ENCODE measurements at places on chromosomes 1 and 21.

GRCh38 chr1:204438628-204439027 lies 27.0 kb upstream of the PPP1R15B start:
- DNase-seq, result no peak

DNA sequence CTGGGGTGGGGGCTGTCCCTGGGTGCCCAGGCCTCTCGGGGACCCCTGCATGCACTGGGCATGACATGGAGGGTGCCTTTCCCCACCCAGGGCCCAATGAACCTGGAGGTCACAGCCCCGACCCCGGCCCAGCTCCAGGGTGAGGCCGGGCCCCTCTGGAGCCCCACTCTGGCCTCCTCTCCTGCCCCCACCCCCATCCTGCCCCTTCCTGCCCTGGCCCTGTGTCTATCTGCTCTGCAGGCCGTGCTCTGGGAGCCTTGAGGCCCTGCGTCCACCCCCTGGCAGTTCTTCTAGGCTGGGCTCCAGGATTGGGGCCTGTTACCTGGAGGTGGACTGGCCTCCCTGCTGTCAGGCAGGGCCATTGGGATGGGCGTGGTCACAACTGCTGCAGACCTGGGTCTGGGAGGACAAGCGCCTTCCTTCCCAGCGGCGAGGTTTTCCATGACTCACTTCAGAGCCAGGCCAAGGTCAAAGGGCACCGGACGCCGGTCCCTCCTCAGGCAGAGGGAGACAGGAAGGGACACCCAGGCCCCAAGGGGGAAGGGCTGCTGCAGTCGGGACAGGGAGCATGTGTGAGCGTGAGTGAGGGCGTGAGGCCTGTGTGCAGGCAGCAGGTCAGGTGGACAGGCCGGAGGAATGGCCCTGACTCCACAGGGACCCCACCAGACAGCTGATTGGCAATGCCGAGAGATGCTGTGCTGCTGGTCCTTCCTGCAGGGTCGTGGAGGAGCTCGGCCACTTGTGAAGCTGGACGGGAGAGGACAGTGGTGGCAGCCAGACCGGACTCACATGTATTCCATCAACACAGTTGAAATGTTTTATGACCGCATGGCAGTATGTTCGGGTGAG lies 31.1 kb upstream of the POFUT2 start:
- DNase-seq, result no peak

- no peak for DNase-seq
Observed at GRCh38 chr1:204331847-204332487, 27.8 kb downstream of the PLEKHA6 start.

DNA sequence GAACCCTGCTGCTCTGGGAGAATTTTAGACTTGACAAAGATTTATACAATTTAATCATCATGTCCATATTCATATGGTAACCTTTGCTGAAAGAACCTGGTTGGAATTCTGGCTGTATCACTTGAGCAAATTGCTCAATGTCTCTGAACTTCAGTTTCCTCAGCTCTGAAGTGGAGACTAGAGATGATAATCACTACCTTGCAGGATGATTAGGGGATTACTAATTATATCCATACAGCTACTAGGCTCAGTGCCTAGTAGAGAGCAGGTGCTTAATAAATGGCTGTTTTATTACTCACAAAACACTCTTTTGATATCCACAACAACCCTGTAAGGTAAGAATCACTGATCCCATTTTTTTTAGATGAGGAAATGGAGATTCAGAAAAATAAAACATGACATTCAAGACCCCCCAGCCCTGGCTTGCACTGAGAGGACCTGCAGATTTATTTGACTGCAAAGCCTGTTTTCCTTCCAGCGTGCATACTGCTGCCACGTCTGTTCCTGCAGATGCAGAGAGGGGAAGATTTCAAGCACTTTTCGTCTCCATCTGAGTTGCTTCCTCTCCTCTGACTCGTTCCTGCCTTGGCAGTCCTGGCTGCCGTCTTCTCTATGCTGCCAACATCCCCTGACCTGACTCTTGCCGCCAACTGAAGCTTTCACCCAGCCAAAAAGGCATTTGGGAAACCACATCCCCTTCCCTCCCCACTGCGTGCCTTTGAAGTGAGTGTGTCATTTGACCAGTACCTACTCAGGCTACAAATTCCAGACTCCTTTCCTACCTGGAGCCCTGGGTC lies 203.0 kb downstream of the PLPP3 start:
- DNase-seq, result peak; percentile 28

DNA sequence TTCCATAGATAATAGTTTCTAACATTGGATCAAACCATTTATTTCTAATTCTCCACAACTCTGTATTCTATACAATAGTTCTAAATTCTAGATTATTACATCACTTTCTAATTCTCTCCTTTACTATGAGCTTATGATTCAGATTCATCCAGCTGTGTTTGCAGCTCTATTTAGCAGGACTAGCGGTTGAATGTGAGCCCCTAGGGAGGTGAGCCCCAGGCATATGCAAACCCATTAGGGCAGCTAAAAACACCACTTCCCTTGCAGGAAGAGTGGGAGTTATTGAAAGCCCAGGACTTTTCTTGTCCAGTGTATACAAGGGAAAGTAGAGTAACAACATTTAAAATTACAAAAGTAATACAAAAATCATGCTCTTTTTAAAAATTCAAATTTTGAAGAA lies 56.9 kb downstream of the KRTAP19-8 start:
- DNase-seq, result no peak

GRCh38 chr1:26949926-26950319 lies 10.3 kb downstream of the KDF1 start:
- DNase-seq, result no peak

- peak; percentile 78 for DNase-seq
Observed at GRCh38 chr1:68916221-68916902, 419.5 kb upstream of the DEPDC1 start.

- DNase-seq, result no peak
Observed at GRCh38 chr1:42743317-42744147, 3.5 kb upstream of the CLDN19 start.

DNA sequence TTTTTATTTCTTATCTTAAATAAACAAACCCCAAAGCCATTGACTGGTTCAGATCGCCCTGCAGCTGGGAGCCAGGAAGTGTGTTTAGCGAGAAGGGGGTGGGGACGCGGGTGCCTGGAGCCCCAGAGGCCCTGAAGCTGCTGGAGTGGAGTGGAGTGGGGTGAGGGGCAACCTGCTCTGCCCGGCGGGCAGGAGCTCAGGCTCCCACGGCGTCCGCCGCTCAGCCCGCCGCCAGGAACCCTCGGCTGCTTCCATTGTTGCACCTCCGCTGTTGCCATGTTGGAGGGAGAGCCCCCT lies 673 bp downstream of the PIK3C2B start:
- DNase-seq, result peak; percentile 76

GRCh38 chr1:211610779-211611556 lies 32.0 kb upstream of the SLC30A1 start:
- DNase-seq, result peak; percentile 76

DNA sequence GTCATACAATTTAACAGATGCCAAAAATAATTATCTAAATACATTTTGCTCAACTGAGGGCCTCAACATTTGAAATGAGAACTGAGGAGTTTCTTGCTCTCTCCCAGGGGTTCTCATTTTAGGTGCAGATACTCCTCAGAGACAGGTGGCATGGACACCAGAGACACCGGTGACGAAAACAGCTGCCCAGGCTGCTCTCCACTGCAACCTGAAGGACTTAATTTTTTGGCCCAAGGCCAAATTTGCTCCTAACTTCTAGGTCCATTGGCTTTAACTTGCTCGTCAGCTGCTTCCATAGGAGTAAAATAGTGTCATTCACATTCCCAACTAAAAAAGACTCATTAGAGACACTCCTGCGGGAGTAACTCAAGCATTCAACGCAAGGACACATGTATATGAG lies 87.0 kb downstream of the NRIP1 start:
- DNase-seq, result no peak

- no peak for DNase-seq
Observed at GRCh38 chr1:114669562-114670082, at the start of gene DENND2C. TSS of gene DENND2C (minus strand) at chr1:114670049. CDS start at chr1:114625984, 44,065 bp downstream.

GRCh38 chr1:229582011-229582694 lies 23.6 kb upstream of the ABCB10 start:
- DNase-seq, result peak; percentile 65

- DNase-seq, result no peak
Observed at GRCh38 chr1:53190210-53190611, 6.4 kb upstream of the CPT2 start.

GRCh38 chr1:153533689-153534201 lies 2.0 kb downstream of the S100A6 start:
- no peak for DNase-seq

DNA sequence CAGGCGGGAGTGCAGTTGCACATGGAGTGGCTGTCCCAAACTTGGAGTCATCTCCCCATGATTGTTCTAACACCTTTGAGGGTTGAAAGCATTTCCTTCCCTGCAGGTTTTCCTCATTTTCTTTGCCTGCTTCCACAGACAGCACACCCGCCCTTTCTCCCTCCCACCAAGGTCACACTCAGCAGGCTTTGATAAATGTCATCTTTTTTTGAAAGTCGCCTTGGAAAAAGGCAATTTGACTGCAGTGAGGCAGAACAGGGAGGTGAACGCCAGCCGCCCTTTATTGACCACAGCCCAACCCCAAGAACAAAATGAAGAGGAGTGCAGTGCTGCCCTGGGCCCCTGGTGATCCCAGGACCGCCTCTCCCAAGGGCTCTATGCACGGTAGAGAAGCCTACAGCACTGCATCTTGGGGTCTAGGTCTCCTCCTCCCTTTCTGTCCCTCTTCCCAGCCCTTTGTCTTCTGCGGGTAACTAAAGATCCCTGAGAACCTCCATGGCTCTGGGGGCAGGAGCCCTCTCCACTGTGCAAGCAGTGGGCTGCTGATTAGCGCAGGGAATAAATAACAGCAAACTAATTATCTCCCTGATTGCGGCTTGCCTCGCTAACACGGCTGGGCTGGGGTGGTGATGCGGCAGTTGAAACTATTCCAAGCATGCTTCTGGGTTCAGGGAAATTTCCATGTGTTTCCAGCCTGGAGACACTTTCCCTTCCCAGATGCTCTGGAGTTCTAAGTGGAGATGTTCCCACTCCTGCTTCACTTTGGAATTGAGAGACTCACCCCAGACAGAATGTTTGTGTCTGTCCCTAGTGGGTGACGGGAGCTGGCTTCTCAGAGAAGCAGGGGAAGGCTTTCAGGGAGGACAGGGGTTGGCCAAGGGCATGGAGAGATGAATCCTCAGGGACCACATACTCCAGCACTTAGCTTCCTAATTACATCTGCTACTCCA lies 11.8 kb upstream of the AMIGO1 start:
- no peak for DNase-seq

GRCh38 chr1:116537898-116538297 lies 32.9 kb downstream of the CD58 start:
- DNase-seq, result no peak

GRCh38 chr1:81329041-81329440 lies 471.7 kb upstream of the ADGRL2 start:
- no peak for DNase-seq

DNA sequence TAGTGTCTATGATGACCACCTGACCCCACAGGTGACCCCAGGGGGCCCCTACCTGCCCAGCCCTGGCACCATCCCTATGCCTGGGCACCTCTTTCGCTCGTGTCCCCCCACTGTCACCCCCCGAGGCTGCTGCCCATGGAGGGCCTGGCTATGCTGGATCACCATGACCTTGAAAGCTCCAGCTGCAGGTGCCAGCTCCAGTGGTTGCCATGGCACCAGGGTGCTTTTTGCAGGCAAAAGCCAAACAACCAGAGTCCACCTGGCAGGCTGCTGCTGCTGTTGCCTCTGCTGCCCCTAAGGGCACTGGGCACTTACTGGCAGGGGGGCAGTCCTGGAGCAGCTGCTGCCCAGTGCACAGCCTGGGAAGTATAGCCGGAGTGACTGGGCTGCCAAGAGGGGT lies 21.7 kb downstream of the ETNK2 start:
- DNase-seq, result no peak

DNA sequence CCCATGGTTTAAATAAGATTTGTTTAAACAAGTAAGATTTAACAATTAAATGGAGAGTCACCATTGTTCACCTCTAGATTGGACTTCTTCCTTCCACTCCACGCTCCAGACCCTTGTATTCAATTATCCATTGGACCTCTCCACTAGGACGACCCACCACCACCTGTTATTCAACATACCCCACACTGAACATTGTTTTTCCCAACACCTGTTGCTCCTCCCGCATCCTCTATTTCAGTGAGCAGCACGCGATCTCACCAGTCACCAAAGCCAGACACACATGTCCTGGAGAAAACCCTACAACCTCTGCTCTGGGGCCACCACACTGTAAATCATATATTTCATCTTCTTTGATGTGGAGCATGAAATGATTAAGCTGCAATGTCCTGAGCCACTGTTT lies 28.6 kb downstream of the ATP8B2 start:
- DNase-seq, result no peak

DNA sequence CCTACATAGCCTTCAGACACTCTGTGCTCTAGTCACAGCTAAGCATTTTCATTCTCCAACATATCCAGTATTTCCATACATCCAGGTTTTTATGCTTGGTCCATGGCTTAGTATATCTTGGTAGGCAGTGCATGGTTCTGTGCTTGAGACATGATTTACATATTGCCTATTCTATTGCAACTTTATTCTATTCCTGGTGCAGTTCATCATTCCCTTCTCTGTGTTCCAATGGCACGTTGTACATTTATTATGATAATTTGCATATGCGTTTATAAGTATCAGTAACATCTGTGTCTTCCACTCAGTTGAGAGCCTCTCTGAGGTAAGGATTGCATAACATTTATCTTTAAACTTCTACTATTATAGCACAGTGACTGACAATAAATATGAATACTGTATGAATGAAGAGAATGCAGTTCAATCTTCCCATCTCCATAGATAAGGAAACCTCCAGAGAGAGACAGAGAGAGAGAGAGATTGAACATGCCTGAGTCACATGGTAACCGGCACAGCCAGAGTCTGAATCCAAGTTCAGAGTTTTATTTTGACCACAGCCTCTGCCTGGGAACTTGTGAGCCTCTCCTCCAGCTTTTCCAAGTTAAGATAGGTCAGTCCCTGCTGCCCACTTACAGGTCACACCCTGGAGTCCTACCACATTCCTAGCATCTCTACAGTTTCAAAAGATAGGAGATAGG lies 41.5 kb downstream of the PLPPR5 start:
- no peak for DNase-seq

DNA sequence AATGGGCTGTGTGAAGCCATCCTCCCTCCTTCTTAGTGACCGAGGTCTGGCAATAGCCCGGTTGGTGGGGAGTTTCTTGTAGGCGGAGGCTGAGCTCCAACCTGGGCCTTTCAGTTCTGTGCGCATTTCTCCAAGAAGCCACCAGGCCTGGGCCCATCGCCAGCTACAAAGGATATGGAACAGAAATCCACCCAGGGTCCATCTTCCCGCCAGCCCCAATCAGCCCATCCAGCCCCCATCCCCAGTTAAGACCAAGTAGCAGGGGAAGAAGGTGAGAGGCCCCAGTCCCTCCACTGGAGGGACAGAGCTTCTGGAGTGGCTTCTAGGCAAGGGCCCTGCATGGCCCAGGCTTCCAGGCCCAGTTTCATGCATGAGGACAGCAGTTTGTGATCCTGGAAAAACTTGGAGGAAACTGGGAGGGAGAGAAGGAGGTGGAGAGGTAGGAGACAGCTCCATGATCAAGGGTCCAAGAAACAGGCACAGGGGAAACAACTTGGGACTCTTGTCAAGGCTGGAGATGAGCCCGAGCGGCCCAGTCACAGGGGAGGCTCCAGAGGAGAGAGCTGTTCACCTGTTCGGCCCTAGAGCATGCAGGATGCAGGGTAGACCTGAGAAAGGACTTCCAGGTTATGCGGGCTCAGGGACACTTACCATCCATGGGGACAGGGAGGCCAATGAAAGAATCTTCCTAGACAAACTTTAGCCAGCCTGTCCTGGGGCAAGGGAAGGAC lies 261.2 kb downstream of the PTPRU start:
- DNase-seq, result no peak

GRCh38 chr1:37315371-37315846 lies 159.0 kb upstream of the ZC3H12A start:
- no peak for DNase-seq

GRCh38 chr21:31557421-31558188 lies 101.9 kb upstream of the SOD1 start:
- no peak for DNase-seq
